ENCODE measurements at places on chromosomes 7 and 10.

DNA sequence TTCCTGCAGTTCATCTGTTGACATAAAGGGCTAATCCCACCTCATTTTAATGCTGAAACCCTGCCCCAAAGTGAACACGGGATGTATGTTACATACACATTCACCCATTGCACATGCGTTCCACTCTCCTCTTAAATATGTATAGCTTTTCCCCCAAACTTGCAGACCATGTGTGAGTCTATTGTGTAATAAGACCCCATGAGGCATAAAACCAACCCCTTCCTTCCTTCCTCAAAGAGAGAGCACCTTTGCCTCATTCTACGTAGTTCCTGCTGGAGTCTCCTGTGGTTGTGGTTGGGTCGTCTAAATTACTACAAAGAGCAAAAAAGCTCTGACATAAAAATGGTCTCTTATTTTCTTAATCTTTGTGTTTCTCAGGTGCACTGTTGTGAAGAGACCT lies 345.7 kb upstream of the KLF6 start:
- DNase-seq, result no peak

GRCh38 chr10:91210435-91210834 lies 10.0 kb upstream of the PCGF5 start:
- DNase-seq, result no peak

DNA sequence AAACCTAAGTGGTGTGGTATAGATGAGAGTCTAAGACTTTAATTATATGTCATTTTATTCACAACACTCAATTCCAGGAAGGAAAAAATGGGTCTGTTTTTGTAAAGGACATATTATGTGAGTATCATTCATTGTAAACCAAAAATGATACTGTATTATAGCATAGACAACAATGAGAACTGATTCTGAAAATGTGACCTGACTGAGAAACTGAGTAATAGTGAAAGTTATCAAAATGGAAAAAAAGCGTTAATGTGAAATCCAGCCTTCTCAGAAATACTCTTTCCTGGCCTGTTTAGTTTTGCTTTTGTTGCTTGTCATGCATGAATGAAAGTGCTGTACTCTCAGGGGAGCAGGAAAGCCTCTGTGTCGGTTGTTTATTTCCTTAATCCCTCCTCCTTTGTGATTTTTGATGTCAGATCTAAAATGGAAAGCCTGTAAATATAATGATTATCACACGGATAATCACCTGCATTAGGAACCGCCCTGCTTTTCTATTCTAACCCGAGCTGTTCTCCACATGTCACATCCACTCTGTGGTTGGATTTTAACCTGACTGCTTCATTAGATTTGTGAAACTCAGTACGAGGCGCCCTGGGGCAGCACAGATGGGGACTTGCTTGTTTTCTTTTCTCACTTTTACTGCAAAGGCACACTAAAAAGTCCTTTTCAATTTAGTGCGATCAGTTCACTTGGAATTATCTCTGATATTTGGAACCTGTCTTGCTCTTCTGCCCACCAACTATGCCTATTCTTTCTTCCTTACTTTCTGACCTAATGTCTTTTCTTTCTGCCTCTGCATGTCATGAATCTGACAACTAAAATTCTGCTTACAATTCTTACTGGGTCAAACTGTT lies 240.9 kb upstream of the KAT6B start:
- DNase-seq, result no peak

- no peak for DNase-seq
Observed at GRCh38 chr7:157395206-157395605, 58.4 kb downstream of the DNAJB6 start.

- DNase-seq, result no peak
Observed at GRCh38 chr10:33270971-33271370, 63.5 kb downstream of the NRP1 start.

GRCh38 chr10:49207113-49207512 lies 18.9 kb upstream of the TMEM273 start:
- no peak for DNase-seq

DNA sequence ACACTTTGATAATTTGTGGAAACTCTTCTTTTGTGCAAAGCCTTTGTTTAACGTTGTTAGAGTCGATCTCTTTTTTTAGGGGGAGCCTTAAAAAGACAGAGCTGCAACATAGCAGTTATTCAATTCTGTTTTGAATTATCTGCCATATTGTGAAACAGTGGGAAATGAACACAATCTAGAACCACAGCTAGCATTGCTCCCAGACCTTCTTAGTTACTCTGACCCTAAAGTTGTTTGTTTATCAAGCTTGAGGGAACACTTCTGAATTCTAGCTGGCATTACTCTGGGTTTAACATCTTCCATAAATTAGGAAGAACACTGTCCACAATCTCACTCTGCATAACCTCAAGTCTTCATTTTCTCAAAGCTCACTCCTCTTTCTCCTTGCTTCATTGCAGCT lies 217.7 kb downstream of the PRKG1 start:
- no peak for DNase-seq

DNA sequence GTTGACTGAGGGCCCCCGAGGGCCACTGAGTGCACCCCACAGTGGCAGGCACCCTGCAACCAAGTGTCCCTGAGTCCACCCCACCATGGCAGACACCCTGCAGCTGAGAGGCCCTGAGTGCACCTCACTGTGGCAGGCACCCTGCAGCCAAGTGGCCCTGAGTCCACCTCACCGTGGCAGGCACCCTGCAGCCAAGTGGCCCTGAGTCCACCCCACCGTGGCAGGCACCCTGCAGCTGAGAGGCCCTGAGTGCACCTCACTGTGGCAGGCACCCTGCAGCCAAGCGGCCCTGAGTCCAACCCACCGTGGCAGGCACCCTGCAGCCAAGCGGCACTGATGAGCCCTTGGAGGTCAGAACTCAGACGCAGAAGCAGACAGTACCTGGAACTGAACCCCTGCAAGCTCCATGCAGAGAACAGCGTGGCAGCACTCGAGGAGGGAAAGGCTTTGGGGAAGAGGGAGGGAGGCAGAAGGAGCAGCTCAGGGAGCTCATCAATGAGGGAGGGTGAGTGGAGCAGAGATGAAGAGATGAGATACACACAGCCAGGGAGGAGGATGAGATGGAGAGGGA lies 156.5 kb downstream of the WDR37 start:
- no peak for DNase-seq

GRCh38 chr10:3494131-3494837 lies 290.7 kb downstream of the KLF6 start:
- no peak for DNase-seq

GRCh38 chr7:95794917-95795515 lies 22.7 kb downstream of the DYNC1I1 start:
- DNase-seq, result no peak

DNA sequence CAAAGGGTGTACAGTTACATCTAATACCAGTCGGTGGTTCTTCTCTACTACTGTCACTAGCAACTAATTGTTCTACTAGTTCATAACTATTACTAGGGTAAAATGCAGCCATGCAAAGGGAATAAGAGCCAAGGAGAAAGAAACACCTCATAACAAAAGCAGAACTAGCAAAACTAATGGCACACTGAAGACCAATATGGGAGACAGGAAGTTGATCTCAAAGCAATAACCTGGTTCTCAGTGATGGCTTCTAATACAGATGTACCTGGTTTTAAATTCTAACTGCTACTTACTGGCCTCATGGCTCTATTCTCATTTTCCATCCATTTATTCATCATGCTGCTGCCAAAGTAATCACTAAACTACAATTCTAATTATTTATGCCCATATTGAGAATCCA lies 170.3 kb downstream of the SEMA3E start:
- DNase-seq, result no peak

GRCh38 chr7:54833001-54833467 lies 74.0 kb upstream of the SEC61G start:
- DNase-seq, result no peak
